ENCODE measurements at places on chromosomes 5 and 9. TPM values are rescaled to one million over a fixed set of nuclear protein-coding genes. Genes with fewer than 3 reads are reported as not detected.

Gene FBP2
- polyA plus RNA-seq = 0.18 TPM

Gene PCDHB16
- 5.1 TPM for polyA plus RNA-seq

Gene SLC46A2
- polyA plus RNA-seq = 0.43 TPM

Gene SLC4A9
- 12.4 TPM for polyA plus RNA-seq

Gene SPATA31D4
- polyA plus RNA-seq = not detected

Gene ANXA2R
- 1.6 TPM for polyA plus RNA-seq

Gene RAI14
- polyA plus RNA-seq = 88.9 TPM

Gene ZDHHC11
- 12.0 TPM for polyA plus RNA-seq

Gene PLAA
- polyA plus RNA-seq = 43.1 TPM

Gene CDC25C
- polyA plus RNA-seq = 7.5 TPM

Gene GRXCR2
- not detected for polyA plus RNA-seq
